NCI-H524 treated with DMSO at 0.1 percent for 48 hours (cell line): ENCODE measurements at places on chromosomes 5 and 9.

DNA sequence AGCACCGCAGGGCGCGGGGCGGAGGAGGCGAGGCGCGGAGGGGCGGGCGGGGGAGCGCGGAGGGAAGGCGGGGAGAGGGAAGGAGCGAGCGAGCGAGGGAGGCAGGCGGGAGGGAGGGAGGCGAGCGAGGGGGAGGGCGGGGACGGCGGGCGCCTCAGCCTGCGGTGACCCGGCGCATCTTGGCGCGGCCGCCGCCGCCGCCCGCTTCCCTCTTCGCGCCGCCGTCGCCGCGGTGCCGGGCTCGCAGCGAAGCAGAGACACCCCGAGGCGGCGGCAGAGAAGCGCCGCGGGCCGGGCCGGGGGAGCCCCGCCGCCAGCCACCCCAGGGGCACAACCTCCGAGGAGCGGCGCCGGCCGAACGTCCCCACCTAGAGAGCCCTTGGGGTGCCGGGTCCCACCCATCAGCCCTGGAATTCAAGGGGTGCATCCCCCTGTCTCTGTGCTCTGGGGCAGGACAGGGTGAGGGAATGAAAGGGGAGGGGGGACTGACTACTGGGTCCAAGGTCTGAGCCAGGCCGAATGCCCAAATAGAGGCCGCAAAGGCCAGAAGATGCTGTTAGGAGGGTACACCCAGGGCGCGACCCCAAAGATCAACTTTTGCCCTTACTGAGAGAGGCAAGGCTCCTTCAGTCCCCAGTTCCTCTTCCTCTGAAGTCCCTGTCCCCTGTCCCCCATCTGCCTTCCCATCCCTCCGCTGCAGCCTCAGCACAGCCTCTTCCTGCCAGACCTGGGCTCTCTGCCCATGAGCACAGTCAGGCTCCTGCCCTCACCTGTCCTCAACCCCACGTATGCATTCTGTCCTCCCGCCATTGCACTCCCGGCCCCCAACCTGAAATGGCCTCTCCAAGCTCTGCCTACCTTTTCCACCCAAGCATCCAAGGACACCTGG, at the start of gene ADAMTS2:
Gene ADAMTS2, minus strand, starts transcription at position 29 of the 889 bp plus-strand sequence. CDS start 133 bp downstream, outside the sequence.
- DNase-seq = no peak

GRCh38 chr9:128521956-128522355, 17.4 kb downstream of the GLE1 start:
- DNase-seq = no peak

- DNase-seq = no peak
Observed at GRCh38 chr5:91136271-91136670, 246.8 kb downstream of the ARRDC3 start.

DNA sequence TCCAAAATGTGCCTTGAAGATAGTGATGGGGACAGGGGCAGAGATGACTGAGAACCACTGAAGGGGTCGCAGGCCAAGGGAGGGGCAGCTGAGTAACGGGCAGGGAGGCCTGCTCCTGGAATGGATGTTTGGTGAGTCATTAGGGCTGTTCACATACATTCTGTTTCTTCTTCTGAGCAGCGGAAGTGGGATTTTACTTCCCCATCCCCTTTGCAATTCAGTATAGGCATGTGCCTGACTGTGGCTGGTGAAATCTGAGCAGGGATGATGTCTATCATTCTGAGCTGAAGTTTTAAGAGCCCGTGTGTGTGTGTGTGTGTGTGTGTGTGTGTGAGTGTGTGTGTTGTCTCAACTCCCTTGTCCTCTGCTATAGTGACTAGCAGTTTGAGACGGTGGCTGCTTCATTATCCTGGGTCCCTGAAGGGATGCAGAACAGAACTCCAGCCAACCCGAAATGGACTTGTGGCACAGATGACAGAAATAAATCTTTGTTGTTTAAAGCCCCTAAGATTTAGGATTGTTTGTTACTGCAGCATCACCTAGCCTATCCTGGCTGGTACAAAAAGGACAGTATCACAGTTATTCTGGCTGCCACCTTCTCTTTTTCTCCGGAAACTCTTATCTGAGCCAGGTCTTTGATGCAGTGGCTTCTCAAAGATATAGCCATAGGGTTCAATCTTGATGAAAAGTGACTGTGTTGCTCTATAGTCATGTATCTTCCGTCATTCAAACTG, 29.2 kb upstream of the TGFBI start:
- DNase-seq = no peak

GRCh38 chr5:90565491-90565890, 6.9 kb downstream of the ADGRV1 start:
- no peak for DNase-seq

- DNase-seq = no peak
Observed at GRCh38 chr9:131566158-131566557, 20.8 kb downstream of the PRRT1B start.

DNA sequence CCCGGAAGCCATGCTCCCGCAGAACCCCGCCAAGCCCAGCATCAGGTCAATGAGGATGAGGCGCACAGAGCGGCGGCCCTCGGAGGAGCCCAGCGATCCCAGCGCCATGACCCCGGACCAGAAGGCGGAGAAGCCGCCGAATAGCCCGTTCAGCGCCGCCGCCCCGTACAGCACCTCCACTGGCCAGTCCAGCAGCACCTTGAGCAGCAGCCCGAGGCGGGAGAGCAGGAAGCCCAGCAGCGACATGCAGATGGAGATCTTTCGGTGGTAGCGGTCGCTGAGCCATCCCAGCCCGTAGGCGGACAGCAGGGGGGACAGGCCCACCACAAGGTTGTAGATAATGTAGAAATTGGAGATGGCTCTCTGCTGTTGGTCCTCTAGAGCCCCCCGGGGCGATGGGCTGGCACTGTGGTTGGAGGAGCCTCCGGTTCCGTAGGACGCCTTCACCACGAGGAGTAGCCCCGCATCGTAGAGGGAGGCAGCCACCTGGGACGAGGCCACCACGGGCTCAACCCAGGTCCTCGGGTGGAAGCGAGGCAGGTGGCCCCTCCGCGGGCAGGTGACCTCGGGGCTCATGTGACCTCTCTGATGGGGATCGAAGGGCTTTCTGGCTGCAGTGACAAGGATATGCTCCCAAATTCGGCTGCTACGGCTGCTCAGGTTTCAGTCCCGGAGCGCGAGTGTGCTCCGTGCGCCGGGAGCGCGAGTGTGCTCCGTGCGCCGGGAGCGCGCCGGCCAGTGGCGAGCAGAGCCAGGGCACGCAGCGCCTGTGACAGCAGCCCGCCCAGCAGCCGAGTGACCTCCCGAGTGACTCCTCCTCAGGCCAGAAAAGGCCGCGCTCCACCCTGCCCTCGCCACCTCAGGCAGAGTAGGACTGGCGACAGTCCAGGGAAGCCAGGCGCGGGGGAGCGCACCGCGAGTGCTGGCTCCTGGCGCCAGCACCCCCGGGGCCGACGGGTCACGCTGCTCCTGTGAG, at the start of gene SLC46A2:
Gene SLC46A2, minus strand, starts transcription at position 771 of the 976 bp plus-strand sequence. Its CDS starts 195 bp downstream, at position 576.
- no peak for DNase-seq

DNA sequence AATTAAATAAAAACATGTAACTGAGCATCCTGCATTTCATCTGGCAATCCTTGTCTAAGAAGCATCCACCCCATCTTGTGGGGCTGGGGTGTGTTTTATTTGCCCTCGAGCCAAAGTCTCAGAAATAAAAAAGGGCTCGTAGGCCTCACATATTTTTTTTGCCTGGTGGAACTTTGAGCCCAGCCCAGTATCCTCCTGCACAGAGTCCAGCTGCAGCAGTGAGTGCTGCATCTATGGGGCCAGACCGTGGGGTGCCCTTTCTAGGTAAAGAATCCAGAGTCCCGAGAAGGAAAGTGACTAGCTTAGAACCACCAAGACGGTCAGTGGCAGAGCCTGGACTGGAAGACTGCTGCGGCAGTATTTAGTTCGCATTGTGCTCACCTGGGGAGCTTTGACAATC, 33.1 kb downstream of the NEURL1B start:
- no peak for DNase-seq

- peak; percentile 40 for DNase-seq
Observed at GRCh38 chr5:117455236-117456233, 880.9 kb upstream of the SEMA6A start.

GRCh38 chr5:59744531-59744992, 149.0 kb downstream of the PDE4D start:
- DNase-seq = no peak

DNA sequence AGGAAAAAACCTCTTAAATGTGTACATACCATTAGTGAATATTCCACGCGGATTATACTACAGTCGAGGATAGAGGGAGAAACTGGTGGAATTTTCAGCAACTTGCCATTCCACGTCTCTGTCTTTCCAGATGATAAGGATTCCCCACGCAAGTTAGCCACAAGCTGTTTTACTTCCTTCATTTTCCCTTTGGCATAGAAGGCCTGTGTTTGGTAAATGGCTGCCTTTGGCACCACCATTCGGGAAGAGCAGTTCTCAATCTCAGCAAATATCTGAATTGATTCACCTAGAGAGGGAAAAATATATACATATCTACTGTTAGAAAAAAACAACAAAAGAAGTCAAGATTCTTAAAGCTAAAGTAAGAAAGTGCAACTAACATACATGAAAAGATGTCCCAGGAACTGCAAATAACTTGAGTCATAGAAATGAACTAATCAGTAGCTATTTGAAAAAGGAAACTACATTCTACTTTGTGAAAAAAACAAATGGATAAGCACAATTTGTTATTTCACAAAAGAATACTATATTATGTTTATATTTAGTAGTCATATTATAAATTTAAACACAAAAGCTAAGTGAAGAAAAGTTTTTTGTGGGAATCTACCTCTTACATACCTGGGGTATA, 8.1 kb downstream of the ARRDC3 start:
- no peak for DNase-seq

GRCh38 chr5:73486119-73486899, 11.9 kb upstream of the BTF3 start:
- no peak for DNase-seq

DNA sequence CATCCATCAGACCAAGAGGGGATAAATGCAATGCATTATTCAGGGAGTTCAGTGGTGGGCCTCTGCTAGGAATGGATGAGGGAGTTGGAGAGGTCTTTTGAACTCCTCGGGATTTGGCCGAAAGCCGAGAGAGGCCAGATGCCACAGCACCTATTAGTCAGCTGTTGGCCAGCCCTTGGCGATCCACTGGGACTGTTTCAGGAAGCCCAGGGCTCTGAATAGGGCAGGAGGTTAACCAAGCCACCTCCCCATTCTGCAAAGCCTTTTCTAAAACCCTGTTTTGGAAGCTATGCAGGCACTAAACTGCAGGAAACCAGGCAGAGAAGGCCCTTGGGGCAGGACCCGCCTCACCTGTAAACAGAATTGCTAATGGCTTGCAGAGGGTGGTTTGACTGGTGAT, 37.8 kb downstream of the ASTN2 start:
- peak; percentile 55 for DNase-seq

- no peak for DNase-seq
Observed at GRCh38 chr5:23269981-23270380, 237.4 kb upstream of the PRDM9 start.
